ENCODE measurements at places on chromosomes 6 and 20.

DNA sequence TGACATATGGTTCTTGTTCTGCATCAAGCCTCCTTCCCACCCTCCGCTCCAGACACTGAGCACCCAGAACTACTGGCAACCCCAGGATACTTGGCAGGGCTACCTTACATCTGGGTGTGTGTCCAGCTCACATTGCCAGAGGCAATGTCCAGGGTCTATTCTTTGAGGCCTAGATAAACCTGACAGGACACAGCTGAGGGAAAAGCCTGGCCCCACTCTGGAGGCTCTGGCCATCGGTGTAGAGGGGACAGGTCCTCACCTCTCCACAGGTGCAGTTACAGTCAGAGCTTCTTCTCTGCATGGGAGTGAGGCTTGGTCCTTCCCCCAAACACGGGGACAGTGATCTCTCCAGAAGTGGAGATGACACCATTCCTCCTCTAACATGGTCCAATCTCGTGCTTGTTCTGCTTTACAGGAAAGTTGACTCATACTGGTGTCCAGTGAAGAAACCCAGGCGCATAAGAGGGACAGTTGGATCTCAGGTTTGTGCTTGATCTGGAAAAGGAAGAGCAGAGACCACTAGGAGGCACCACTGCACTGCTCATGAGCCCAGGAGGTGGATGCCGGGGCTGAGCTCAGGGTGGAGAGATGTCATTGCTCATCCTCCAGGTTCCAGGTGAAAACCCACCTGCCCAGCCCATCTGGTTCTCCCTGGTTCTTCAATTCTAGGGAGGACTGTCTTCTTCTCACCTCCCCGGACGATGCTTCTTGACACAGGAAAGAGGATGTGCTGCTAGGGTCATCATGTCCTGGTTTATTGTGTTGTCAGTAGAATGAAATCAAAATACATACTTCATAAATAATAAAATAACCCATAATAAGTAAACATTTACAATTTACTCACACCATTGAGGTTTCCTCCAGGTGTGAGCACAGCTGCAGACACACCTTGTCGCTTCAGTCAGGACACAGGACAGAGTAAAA is 14.7 kb downstream of the HLA-F start:
- no peak for DNase-seq

- no peak for DNase-seq
Observed at GRCh38 chr6:110043366-110043994, 65.4 kb downstream of the GPR6 start.

- no peak for DNase-seq
Observed at GRCh38 chr6:126188279-126188909, 151.5 kb upstream of the CENPW start.

- DNase-seq: peak; percentile 49
Observed at GRCh38 chr6:159169557-159170332, 545 bp downstream of the FNDC1 start.

- DNase-seq: no peak
Observed at GRCh38 chr20:10672624-10673127, 1.1 kb downstream of the JAG1 start.

- DNase-seq: no peak
Observed at GRCh38 chr6:38436726-38437465, 202.8 kb downstream of the BTBD9 start.

- no peak for DNase-seq
Observed at GRCh38 chr6:138004430-138005287, 102.6 kb downstream of the PERP start.

GRCh38 chr6:151807513-151808370 is at the start of gene ESR1:
ESR1 (plus strand) TSS chr6:151807682; CDS start chr6:151807913, 231 bp downstream.
- DNase-seq: no peak

- DNase-seq: no peak
Observed at GRCh38 chr6:106199331-106199730, 113.2 kb downstream of the PRDM1 start.

GRCh38 chr6:105642708-105643107 is 239.8 kb upstream of the PREP start:
- no peak for DNase-seq

DNA sequence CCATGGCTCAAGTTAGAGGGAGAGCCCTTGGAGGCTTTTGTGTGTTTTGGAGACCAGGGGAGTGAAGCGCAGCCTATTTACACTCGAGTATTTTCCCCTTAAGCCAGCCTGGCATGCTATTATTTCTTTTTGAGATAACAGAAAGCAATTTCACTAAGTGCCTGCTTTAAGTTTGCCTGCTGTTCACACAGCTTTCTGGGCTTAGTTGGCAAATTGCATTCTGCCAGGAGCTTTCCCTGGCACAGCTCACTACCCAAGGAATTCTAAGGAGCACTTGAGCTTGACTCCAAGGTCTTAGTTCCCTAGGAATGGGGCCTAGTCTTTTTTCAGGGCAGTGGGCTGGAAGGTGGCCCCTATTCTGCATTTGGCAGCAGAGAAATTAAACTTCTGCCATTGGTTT is 19.0 kb upstream of the ASXL1 start:
- DNase-seq: no peak

DNA sequence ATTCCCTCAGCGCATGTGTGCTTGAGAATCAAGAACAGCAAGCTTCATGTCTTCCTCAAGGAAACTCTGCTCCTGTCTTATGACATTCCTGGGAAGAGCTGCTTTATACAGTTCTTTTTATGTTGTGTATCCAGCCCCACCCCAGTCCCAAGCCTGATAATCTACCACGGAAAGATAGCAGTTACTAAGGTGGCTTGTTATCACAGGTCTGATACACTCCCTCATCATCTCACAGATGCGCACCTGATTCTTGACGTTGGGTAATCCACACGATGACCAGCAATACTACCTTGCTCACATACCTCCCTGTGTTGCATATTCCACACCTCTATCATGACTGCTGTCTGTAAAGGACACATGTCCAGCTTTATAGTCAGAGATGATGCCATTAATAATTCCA is 3.2 kb downstream of the NHLRC1 start:
- no peak for DNase-seq

DNA sequence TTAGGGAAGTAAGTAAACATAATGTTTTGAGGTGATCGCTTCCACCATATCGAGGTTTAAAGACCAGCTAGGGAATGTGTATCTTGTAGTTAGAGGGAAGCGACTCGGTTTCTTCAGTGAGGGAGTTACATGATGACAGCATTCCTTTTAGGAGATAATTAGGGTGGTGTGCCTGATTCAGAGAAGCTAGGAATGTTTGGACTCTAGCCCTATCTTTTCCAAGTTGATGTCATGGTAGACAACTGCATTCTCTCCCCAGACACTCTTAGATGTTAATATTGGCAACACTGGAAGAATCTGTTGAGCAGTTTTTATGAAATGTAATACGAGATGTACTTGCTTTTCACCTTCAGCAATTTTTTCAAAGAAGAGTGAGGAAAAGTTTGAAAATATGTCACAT is 12.9 kb upstream of the HIVEP1 start:
- DNase-seq: no peak

DNA sequence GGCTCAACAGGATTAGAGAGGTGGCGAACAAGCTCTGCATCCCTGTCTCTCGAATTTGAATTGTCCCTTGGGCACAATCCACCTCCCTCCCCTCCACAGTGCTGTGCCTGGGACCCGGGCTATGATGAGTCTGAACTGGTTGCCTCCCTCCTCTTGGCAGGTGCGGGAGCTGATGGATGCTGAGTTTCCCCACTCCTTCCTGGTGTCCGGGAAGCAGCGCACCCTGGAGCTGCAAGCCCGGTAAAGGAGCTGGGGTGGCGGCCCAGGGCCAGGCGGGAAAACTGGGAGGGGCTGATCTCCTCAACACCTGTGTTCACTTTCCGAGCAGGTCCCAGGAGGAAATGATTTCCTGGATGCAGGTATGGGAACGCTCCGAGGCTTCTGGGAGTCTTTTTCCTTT is 14.9 kb downstream of the FGD2 start:
- DNase-seq: no peak

GRCh38 chr20:38715646-38716045 is 8.6 kb upstream of the SLC32A1 start:
- no peak for DNase-seq

DNA sequence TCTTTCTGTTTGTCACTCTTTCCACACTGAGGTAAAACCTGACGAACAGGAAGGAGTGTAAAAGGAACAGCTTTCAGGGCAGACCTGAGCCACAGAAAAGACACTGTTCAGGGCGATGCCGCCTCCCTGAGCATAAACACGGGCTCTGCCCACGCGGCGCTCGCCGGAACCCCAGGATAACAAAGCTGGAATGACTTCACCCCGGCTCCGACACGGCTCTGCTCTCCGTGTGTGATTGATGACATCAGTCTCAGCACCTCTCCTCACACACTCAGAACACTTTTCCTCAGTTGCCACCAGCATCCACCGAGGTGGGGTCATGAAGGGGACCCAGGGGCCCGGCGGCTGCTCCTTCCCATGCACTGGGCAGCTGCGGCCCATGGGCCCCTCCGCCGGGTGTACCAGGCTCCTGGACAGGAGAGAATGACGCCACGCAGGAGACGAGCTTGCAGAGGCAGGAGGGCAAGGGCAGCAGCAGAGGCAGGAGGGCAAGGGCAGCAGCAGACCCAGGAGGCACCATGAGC is 43.6 kb downstream of the DLL1 start:
- DNase-seq: no peak

- no peak for DNase-seq
Observed at GRCh38 chr20:286508-286907, 4.0 kb downstream of the C20orf96 start.

DNA sequence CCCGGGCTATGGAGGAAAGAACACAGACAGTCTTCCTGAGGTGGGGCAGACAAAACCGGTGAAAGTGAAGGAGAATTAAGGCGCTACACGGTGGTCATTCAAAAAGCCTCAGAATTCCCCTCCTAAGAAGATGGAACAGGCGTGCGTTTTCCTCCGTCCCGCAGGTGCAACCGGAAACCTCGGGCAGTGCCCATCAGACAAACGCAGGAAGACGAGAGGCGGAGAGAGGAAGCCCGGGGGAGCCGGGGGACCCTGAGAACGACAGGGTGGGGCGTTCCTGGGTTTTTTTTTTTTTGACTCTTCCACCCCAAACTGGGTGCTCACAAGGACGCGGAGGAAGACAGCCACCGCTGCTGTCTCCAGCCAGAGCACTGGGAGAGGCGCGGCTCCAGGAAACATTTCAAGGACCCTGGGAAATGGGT is 25.4 kb downstream of the TTLL2 start:
- DNase-seq: no peak

GRCh38 chr6:121771937-121772720 is 336.7 kb downstream of the GJA1 start:
- DNase-seq: no peak

DNA sequence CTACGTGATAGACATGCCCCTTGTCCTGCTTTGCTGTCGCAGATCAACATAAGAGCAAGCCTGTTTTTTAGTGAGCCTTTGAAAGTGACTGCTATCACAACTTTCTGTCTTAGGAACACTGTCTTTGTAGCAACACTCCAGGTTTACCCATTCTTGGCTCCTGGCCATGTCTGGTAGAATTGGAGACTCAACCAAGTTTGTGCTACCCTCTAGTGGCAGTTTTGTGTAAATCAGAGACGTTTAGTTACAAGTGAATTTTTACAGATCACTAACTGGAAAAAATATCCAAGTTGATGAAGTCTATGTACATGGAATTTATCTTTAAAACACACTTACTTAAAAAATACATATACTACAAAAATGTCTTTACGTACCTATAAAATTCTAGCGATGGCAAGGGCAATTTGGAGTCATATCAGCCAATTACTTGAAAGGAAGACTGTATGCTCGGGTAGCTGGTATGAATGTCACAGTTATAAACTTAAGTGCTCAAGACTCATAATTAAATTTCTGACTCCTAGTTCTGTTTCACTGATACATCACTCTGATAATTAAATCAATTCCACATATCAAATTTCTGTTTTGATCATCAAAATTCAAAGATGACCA is 101.4 kb downstream of the ADGB start:
- DNase-seq: no peak

All from D721Med (cell line).